ENCODE measurements at places on chromosomes 6 and 20.

DNA sequence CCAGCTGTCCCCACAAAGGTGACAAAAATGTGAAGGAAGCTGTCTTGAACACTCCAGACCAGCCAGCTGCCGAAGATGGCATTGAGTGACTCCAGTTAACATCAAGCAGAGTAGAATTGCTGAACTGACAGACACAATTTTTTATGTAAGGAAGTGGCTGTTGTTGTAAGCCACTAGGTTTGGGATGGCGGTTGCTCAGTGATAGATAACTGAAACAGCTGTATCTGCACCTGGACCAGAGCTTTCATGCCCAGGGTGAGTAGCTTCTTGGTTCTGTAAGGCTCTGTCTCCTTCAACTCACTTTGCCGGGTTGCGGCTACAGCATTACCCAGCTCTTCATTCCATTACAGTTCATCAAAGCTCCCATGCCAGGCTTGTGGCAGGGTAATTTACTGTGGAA is 49.7 kb upstream of the DDR1 start:
- DNase-seq: no peak

DNA sequence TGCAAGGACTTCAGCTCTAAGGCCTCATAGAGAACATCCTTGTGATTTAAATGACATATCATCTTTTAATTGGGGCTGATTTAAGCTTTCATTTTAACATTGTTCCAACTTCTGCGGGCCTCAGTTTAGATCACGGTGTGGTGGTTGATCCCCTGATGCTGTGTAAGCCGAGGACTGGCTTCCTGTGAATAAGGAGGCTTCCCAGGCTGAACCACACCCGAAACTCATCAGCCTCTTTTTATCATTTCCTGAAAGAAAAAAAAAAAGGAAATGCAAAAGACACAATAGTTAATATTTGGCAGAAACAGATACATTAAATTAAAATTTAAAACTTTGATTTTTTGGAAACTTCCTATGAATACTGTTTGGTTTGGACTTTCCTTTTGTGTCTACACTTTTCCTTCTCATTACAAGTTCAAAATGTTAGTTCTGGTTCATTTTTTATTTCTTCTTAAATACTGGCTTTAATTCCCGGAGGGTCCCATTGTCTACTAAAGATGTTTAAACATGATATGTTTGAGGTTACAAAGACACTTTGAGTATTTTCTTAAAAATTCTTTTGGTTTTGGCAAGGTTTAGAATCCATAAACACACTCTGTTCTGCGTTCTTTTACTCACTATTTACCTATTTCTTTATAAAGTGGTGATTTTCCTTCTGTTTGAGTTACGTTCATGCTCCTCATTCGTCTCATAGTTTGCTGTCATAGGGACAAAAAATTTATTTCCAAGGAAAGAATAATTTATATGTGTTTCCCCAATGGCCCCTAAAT is 230.0 kb upstream of the SULF2 start:
- DNase-seq: no peak

GRCh38 chr20:50284811-50285375 is 94.3 kb downstream of the CEBPB start:
- DNase-seq: no peak

- DNase-seq: no peak
Observed at GRCh38 chr6:163731215-163732013, 316.9 kb downstream of the QKI start.

- DNase-seq: no peak
Observed at GRCh38 chr6:15739353-15739752, 76.5 kb upstream of the DTNBP1 start.

GRCh38 chr20:61830991-61831390 is 234.7 kb downstream of the TAF4 start:
- no peak for DNase-seq

- no peak for DNase-seq
Observed at GRCh38 chr6:155313602-155314091, 637 bp downstream of the TFB1M start.

- no peak for DNase-seq
Observed at GRCh38 chr6:34128045-34128444, 17.8 kb downstream of the GRM4 start.

DNA sequence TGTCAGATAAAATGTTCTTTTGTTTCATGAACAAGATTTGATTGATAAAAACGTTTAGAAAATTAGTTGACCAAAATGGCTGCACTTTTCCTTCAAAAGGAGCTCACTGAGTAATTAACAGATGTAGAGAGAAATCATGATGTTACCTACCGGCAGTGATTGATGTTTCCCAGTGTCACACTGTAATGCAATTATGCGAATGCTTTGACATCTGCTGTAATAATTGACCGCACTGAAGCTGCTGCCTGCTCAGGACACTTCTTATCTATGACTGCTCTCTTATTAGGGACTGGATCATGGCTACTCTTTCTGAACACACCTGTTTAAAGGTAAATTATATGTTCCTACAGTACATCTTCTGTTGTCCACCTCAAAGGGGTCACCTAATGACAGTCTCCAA is 94.6 kb downstream of the GPR63 start:
- DNase-seq: no peak

DNA sequence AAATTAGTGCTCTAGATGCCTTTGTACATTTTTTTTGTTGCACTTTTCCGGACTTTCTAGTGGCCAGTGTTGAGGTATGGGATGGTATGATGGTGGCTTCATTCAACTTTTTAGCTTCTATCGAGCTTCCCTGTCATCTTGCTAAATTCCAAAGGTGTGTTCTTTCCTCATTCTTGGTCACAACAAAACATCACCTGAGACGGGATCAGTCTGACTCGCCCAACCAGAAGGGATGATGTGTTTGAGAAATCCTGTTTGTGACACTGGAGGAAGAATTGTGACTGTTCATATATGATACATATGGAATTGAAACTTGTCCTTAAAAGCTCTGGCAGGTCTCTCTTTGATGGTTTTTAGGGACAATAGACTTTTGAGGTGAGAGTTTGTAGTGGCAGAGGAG is 33.8 kb downstream of the KCNS1 start:
- DNase-seq: no peak

- DNase-seq: no peak
Observed at GRCh38 chr6:122061855-122062254, 337.6 kb upstream of the HSF2 start.

DNA sequence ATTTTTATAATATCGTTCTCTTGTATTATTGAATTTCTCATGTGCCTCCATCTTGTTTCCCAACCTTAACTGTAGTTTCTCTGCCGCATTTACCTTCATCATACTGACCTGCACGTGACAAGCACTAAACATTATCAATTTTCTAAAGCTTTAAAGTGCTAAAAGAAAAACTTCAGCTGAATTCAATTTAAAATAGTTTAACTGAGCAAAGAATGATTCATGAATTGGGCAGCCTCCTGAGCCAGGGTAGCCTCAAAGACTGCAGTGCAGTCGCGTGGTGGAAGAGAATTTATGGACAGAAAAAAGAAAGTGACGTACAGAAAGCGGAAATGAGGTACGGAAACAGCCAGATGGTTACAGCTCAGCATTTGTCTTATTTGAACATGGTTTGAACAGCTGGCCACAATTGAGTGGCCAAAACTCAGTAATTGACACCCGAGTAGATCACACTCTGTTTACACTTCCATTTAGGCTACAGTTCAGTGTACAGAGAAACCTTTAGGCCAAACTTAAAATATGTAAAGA is 4.2 kb upstream of the ZDHHC14 start:
- no peak for DNase-seq

DNA sequence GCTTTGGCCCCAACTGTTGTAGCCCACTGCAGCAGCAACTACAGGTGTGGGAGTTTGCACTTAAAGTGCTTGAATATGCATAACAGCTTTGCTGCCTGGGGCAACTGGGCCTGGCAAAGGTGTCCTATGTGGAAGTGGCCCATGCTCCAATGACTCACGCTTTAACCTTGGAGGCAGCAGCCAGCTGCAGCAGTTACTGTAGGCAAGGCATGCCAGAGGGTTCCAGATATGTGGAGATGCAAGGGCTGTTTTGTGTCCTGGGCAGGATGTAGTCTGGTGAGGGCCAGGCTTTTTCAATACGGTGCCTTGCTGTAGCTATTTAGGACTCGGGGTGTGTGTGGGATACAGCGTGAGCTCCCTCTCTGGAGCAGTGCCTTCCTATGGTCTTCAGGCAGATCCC is 150.3 kb downstream of the NKAIN2 start:
- no peak for DNase-seq

Data from iPS DF 19.7 (cell line).